NCI-H524 treated with DMSO at 0.1 percent for 48 hours (cell line): ENCODE measurements at places on chromosomes 16 and 17.

DNA sequence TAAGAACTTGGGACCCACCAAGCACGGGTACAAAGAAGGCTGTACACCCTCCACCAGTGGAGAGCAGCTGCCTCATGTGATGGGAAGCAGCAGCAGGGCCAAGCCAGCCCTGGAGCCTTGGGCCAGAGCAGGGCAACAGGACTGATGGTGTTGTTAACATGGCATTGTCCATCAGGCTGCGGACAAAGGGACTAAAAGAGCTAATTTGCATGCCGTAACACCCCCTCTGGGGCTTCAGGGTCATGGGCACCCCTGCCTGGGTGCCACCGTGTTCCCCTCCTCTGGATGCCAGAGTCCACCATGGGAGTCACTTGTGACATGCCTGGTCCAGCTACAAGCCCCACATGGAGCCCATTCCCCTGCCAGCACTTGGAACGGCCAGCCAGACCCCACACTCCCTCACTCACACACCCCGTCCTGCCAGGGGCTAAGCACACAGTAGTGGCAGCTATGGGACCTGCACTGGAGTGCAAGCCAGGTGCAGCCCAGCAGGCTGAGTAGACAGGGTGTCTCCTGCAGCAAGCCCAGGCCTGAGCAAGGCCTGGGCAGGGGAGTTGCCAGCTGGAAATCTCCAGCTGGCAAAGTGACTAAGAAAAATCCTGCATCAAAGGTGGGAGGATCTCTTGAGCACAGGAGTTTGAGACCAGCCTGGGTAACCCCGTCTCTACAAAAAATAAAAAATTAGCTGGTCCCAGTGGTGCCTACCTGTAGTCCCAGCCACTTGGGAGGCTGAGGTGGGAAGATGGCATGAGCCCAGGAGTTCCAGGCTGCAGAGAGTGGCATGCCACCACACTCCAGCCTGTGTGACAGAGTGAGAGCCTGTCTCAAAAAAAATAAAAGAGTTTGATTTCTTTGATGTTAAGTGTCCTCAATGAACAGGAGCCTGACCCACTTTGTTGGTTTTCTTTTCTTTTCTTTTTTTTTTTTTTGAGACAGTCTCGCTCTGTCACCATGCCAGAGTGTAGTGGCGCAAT is 33.7 kb downstream of the NOL11 start:
- no peak for DNase-seq

DNA sequence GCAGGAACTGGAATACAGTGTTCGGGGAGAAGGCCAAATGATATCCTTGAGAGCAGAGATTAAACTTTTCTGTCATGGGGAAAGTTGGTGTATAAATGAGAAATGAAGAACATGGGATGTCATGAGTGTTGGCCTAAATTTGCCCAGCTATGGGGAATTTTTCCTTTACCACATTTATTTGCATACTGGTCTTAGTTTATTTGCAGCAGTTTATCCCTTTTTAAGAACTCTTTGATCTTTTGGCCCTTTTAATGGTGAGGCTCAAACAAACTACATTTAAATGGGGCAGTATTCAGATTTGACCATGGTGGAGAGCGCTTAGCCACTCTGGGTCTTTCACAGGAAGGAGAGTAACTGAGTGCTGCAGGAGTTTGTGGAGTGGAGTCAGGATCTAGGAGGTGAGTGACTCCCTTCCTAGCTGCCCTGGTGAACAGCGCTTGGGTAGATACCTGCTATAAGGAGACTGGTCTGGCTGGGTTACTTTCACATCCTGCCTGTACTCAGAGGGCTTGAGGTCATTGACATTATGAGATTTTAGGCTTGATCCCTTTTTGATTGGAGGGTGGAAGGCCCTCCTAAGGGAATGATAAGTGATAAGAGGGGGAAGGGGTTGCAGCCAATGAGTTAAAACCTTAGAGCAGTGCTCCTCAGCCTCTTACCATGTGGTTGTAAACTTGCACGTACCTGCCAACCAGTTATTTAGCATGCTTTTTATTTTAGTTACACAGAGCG is 10.7 kb downstream of the PYCARD start:
- no peak for DNase-seq

- no peak for DNase-seq
These were observed 5.7 kb upstream of the MYO1C start for GRCh38 chr17:1498233-1498632.

GRCh38 chr17:43338886-43339516 is 59.8 kb upstream of the ARL4D start:
- DNase-seq = peak; percentile 20

- no peak for DNase-seq
These were observed 128.6 kb downstream of the IRF8 start for GRCh38 chr16:86027373-86028126.

DNA sequence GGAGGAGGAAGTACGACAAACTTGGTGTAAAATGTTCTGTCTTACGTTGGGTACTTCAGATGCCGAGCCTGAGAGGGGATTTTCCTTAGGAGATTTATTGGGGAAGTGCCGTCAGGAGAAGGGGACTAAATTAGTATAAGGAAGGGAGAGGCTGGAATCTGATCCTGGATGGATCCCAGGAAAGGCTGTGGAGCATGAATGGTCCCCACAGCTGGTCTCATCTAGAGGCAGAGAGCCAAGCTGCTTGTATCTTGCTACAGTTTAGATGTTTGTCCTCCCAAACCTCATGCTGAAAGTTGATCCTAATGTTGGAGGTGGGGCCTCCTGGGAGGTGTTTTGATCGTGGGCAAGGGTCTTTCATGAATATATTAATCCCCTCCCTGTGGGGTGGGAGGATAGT is 798.4 kb upstream of the EEF2KMT start:
- DNase-seq = no peak
